CD4-positive, alpha-beta memory T cell (primary cell): ENCODE measurements at places on chromosomes 1 and 21. TPM values are rescaled to one million over a fixed set of nuclear protein-coding genes. Genes with fewer than 3 reads are reported as not detected.

- no peaks in the 10 kb centered on the region for H3K36me3 ChIP-seq
- no peak overlapping the region for H3K27ac ChIP-seq
- no peak overlapping the region for H3K4me3 ChIP-seq
- H3K27me3 ChIP-seq: peaks cover 8% of the 10 kb centered on the region
- no peaks in the 10 kb centered on the region for H3K4me1 ChIP-seq
Observed at GRCh38 chr1:65310078-65310587, 790 bp downstream of the DNAJC6 start.

- DNase-seq: no peak
- no peaks in the 10 kb centered on the region for H3K27me3 ChIP-seq
- no peak overlapping the region for H3K27ac ChIP-seq
- H3K4me1 ChIP-seq: no peaks in the 10 kb centered on the region
- H3K36me3 ChIP-seq: no peaks in the 10 kb centered on the region
Observed at GRCh38 chr21:16072737-16073136, 343.0 kb downstream of the USP25 start.

GRCh38 chr1:67777016-67777415, 56.3 kb downstream of the GNG12 start:
- H3K27ac ChIP-seq: no peak overlapping the region
- H3K36me3 ChIP-seq: no peaks in the 10 kb centered on the region
- no peaks in the 10 kb centered on the region for H3K4me1 ChIP-seq
- no peaks in the 10 kb centered on the region for H3K27me3 ChIP-seq
- DNase-seq: no peak
- H3K4me3 ChIP-seq: no peak overlapping the region

DNA sequence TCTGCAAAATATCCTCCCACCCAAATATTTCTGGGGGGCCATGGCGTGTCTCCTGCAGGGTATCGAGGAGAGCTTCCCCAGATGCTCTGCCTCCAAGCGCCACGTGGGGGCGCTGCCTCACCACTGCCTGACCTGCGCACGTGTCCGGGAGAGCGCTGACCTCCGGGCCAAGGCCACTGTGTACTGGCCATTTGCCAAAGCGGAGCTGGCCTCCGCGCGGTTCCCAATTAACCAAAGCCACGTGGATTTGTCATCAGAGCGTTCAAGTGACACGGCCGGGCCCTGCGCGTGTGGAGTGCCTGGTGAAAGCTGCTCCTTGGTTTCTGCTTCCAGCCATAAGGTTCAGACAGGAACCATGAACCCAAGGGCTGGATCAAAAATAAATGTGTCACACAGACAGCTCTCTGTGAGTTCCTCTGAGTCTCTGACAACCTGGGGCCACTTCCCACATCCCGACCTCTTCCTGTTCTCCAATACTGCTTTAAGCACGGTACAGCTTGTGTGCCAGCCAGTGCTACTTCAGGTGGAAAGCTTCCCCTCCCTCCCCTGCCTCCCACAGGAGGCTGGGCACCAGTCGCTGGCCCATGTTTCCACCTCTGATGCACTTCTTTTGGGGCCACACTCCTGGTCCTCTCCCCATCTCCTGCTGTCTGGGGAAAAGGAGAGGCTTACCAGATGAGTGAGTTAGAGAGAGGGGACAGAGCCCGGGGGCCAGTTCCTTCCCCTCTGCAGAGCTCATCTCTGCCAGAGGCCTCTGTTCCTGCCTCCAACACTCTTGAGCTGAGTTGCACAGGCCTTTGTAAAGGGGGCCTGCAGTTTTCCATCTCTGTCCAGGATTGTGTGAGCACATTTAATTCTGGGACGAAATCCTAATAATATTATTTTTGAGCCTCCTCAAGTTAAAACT, 26.1 kb downstream of the ZP4 start:
- H3K36me3 ChIP-seq: no peaks in the 10 kb centered on the region
- no peak overlapping the region for H3K4me3 ChIP-seq
- H3K4me1 ChIP-seq: no peaks in the 10 kb centered on the region
- H3K27me3 ChIP-seq: no peaks in the 10 kb centered on the region
- no peak for DNase-seq

Gene KMO
- 0.44 TPM for total RNA-seq

DNA sequence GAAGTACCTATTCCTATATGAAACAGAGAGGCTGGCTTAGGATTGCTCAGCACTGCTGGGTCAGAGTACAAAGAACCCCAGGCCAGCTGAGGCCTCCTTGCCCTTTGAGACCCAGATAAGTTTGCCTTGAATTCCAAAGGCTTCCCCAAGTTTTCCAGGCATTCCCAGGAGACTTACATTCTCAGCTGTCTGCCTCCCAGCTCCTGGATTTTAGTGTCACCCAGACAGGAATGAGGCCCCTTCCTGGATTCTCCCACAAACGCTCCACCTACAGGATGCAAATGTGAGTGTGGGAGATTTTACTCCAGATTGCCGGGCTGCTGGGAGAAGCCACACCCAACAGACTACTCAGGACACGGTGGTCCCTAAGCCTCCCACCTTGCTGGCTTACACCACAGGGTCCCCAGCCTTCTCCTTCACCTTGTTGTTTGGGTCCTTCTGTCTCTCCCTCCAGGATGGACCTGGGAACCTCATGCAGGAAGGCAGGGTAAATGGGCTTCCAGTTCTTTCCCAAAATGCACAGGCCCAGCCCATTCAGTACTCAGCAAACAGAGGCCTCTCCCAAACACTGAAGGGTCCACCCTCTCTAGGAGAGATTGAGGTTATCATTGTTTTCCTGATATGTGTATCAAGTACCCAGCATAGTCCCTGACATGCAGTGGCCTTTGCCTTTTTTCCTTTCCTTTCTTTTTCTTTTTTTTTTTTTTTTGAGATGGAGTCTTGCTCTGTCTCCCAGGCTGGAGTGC, 10.6 kb downstream of the RHBG start:
- H3K27me3 ChIP-seq: no peaks in the 10 kb centered on the region
- no peaks in the 10 kb centered on the region for H3K4me1 ChIP-seq
- no peak overlapping the region for H3K4me3 ChIP-seq
- no peak for DNase-seq

- peak overlapping the region; percentile 5 for H3K27ac ChIP-seq
- peaks cover 55% of the 10 kb centered on the region for H3K4me1 ChIP-seq
- H3K27me3 ChIP-seq: no peaks in the 10 kb centered on the region
- DNase-seq: peak; percentile 29
- H3K4me3 ChIP-seq: no peak overlapping the region
- H3K36me3 ChIP-seq: peaks cover 45% of the 10 kb centered on the region
Observed at GRCh38 chr1:226647719-226648118, 91.4 kb downstream of the ITPKB start.
